ENCODE measurements at places on chromosomes 1 and 21.

DNA sequence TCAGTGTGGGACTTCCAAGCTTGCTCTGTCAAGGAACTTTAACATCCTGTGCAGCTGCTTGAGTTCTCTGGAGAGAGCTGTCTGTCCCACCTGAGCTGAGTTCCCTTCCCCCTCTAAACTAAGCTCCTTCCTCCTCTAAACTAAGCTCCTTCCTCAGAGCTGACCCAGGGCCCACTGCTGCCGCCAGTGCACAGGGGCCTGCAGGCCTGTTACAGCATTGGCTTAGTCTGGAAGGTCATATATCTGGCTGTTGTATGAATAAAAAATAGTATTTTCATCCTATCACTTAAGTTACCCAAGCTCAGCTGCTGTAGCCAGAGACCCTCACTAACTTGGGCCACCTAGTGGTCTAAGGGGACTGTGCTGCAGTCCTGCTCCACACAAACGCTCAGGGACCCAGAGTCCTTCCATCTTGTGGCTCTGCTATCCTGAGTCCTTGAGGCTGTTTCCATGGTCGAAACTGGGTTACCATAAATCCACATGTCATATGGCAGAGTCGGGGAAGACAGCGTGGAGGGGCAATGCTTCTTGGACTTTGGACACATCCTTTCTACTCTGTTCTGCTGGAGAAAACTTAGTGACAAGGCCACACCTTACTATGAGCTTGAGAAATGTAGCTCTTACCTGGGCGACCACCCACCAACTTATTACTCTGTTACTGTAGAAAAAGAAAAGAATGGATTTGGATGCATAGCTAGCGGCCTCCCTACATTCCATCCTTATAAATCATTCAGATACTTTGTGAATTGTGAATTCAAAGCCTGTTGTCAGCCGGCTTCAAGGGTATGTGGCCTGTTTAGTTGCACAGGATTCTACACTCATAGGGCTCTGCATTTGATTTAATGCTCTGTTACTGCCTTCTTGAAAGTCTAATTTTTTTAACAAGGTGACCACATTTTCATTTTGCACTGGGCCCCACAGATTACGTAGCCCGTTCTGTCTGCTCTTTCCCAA is 71.4 kb upstream of the GCLM start:
- peak; percentile 88 for DNase-seq

DNA sequence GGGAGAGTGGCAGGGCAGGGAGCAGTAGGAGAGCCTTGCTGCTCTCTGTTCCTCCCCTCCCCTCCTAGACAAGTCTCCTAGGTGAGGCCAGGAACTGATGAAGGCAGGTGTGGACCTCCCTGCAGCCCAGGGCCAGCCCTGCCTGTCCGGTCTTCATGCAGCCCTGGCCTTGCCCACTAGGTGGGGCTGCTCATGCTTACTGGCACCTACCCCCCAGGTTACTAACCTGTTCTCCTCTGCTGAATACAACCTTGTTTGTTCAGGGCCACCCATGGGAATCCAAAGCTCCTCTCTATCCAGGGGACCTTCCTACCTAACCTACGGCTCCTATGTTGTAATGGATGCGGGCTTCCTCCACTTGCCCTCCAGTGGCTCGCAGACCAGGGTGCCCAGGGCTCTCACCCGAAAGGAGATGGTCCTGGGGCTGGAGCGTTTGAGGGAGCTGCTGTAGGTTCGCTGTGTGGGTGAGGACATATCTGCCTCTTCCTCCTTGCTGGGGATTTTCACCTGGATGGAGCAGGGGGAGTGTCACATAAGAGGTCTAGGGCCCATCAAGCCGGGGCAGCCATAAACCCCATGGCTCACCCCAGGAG is 7.9 kb upstream of the TNNT2 start:
- DNase-seq = peak; percentile 89

- DNase-seq = no peak
Observed at GRCh38 chr1:168348146-168348709, 67.6 kb downstream of the TBX19 start.

DNA sequence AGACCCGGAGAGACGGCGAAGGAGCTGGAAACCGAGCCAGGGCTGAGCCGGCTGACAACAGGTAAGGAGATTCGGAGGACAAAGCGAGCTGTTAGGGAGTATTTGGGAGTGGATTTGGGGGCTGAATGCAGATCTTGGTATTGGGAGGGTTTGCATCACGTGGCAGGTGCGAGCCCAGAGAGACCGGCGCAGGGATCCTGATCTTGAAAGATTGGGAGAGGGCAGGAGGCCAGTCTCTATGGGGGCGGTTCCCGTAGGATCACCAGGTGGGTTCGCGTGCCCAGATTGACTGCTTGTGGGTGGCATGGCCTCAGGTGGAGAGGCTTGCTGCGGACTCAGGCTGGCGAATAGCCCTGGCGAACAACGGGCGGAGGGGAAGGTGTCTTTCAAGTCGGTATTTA is 204 bp downstream of the CIART start:
- DNase-seq = no peak

DNA sequence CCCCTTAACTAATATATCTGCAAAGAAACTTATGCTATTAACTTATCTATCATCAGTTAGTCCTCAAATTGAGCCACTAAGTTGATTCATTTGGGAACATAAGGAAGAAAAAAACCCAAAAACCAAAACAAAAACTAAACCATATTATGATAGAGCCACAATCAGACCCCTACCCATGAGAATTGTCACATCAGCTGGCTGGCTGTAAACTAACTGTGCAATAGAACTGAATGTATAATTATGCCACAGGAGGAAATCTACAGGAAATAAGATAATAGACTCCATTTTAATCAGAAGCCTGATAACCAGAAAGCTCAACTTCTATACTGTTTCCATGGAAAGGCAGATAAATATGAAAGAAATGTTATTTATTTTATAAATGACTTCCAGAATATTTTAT is 110.0 kb downstream of the RGL1 start:
- DNase-seq = no peak

DNA sequence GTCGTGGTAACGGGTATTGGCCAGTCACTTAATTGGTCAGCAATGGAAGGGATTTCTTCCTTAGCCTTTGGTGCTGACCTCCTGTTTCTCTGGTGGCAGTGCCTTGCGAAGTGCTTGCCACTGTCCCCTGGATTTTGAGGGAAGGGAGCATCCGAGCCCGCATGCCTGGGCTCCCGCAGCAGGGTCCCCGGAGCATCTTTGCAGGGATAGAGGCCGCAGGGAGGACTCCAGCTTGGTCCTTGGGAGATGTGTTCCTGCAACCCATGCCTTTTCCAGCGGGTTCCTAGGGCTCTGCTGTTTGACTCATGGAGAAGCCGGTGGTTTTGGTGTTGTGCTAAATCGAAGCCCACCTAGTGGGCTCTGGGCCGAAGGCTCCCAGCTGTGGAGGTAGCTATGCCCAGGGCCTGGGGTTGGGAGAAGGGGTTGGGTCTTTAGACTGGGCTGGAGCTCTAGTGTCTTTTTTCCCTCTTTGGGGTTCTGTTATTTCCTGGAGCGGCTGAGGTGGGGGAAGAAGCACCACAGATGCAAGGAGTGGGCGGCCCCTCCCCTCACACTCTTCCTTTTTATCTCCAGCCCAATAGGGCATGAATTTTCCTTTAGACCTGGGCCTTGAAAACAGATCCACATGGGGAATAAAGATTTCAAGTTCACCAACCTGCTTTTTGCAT is 39.0 kb downstream of the PIK3CD start:
- no peak for DNase-seq
